SK-MEL-5 (cell line): ENCODE measurements at places on chromosomes 2 and 18.

- DNase-seq: peak; percentile 26
These were observed 125.7 kb upstream of the FZD5 start for GRCh38 chr2:207895274-207895860.

DNA sequence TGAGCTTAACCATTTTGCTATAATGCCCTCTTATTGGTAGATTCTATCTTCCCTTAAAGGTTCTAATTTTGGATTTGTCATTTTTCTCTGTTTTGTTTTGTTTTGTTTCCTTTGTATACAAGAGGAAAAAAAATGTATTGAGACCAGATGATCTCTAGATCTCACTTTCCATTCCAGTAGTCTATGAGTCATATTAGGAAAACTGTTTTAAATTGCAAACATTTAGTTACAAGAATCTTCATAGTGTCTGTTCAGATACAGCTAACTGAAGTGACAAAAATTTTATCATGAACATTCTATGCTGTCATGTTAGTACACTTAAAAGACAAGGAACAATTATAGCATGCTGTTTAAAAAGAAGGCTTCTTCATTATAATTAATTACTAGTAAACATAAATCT is 322.8 kb downstream of the LRRTM4 start:
- no peak for DNase-seq

DNA sequence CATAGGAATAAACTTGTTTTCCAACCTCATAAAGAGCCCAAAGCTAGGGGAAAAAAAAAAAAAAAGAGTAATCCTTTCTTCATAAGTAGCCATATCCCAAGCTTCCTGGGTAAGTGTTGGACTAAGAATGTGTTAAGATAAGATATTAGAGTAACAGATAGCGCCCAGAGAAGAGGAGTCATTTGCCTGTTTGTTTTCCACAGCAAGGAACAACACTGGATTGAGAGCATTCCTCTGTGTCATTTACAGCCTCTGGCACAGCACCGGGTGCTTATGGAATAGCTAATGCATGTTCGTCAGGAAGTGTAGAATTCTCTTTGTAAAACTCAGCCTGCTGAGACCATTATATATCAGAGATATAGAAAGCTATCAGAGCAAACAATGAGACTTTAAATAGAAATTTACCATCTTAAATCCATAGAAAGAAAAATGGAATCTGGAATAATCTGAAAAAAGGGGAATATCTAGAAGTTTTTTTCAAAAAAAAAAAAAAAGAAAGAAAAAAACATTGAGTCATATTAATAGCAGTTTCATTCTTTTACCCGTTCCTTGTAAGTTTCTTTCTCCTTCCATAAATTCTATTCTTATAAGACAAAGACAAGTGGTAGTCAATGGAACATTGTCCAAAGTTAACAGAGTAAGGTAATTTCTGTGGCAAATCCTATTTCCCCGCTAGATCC is 37.6 kb downstream of the LRP2 start:
- DNase-seq: peak; percentile 33

- no peak for DNase-seq
These were observed 188.9 kb upstream of the CXCR4 start for GRCh38 chr2:136306836-136307235.

GRCh38 chr2:190959911-190960788 is 53.8 kb downstream of the STAT1 start:
- no peak for DNase-seq

DNA sequence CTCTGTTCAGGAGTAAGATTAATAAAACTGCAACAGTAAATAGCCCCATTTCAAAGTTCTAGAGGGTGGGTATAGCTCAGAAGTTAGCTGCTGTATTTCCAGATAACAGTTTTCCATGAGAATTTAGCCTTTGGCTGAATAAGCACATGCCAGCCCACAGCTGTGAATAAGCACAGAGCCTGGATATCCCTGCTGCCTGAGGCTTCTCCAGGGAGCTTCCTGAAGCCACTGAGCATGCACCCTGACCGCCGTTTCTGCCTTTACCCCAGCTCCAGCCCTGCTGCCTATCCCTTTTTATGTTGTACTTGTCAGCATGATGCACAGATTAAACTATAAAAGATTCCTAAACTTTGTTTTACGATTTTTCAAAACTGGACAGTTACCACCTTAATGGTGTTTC is 85.3 kb downstream of the FEZ2 start:
- DNase-seq: peak; percentile 41

GRCh38 chr2:42196403-42197267 is 27.5 kb downstream of the EML4 start:
- peak; percentile 92 for DNase-seq

GRCh38 chr2:64274399-64275173 is 130.4 kb upstream of the PELI1 start:
- DNase-seq: no peak

GRCh38 chr2:185473838-185474237 is 264.8 kb upstream of the FSIP2 start:
- DNase-seq: no peak

DNA sequence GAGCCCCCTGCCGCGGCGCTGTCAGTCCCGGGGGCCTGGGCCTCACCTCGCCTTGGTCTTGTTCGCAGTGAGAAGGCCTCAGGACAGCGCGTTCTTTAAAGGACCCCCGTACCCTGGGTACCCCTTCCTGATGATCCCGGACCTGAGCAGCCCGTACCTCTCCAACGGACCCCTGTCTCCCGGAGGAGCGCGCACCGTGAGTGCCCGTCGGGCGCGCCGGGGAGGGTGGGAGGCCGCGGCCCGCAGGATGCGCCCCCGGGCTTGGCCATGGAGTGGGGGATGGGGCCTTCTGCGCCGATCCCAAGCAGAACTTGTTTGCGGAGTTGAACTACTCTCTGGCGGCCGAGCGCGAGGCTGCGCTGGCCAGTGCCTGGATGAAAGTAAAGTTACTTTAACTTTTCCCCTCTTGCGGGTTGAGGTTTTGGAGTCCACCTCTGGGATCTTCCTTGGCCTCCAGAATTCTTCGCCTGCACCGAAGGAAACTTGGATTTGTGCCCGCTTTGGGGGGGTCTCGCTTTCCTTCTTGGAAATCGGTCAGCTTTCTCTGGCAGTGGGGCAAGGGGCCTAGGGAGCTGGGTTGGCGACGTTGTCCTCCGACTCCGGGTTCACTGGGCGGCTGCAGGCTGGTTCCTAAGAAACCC is 1.2 kb downstream of the TCF7L1 start:
- DNase-seq: no peak

- DNase-seq: no peak
These were observed 5.8 kb downstream of the EIF2AK3 start for GRCh38 chr2:88621432-88621831.

- no peak for DNase-seq
These were observed 218.8 kb downstream of the BCL11A start for GRCh38 chr2:60334610-60335009.

DNA sequence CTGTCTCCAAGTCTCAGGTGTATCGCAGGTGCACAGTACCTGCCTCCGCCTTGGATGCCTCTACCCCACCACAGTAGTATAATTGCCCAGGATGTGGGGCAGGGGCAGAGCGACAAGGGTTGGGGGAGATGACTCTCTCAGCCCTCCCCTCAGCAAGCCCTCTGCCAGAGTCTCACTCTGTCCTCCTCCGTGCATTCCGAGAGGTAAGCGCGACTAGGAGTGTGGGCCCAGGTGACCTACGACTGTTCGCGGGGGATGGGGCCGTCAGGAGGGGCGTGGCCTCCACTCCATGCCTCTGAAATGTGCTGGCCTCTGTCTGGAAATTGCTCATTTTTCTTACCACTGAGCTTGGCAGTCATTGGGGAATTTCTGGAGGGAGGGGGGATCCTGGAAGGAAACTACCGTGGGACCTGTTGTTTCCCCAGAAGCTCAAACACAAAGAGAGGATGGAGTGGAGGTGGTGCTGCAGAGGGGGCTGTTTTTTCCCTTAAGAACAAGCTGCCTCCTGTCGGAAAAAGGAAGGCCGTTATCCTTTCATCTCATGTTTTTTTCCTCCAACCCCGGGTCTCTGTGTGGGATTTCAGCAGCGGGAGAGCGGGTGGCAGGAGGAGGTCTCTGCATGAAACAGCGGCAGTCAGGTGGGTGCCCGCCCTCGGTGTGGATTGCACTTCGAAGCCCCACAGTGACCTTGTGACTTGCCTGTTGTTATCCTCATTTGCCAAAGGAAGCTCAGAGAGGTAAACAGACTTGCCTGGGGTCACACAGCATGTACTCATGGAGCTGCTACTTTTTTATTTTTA is 13.0 kb upstream of the RALB start:
- DNase-seq: no peak

GRCh38 chr2:227163485-227163997 is 464 bp downstream of the COL4A4 start:
- DNase-seq: no peak

DNA sequence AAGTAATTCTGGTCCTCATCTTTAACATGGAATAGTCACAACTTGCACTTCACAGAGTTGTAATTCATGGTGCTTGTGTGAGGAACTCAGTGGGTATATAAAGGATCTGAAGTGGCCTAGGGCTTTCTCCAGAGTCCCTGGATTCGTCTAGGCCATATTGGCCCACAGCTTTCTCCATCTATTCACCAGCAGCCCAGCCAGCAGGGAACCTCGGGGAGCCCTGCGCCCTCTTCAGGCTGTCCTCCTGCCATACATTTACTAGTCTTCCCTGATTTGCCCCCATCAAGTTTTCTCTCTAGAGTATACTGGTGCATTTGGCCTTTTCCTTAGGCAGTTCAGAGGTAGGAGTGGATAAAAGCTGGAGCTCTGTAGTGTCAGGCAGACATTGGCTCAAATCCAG is 278.3 kb downstream of the MYCN start:
- peak; percentile 75 for DNase-seq

GRCh38 chr2:134452042-134452733 is 198.3 kb downstream of the MGAT5 start:
- no peak for DNase-seq

DNA sequence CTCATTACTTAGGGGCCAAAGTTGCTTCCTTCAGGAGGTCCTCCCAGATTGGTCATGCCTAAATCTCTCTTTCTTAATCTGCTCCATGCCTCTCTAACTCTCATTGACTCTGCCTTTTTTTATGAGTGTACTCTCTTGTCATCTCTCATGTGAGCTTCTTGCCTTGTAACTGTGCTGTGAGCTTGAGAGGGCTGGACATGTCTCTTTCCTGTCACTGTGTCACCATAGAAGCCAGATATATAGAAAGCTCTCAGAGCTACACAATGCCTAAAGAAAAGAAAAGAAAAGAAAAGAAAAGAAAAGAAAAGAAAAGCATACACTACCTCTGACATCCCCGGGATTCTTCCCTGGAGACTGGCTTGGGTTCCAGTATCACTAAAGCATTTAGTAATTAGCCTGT is 161.5 kb upstream of the SKOR2 start:
- DNase-seq: no peak

- no peak for DNase-seq
These were observed 36.1 kb upstream of the MAPRE3 start for GRCh38 chr2:26934335-26934724.

DNA sequence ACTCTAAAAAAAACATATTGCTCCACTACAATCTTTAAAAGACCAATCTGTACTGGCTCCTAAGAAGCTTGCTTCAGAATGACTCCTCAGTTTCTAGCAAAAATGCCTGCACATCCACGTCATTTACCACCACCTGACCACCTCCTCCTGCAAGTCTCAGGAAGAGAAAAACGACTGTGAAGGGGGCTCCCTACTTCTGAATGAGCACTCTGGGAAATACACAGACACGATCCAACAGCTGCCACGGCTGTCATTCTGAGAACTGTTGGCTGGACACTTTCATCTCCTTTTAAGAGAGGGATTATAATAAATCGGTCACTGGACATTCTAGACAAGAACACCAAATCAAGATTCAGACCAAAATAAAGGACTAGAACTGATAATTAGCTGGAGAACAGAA is 21.5 kb downstream of the EPG5 start:
- DNase-seq: no peak

- no peak for DNase-seq
These were observed 95.4 kb downstream of the ZBTB7C start for GRCh38 chr18:48313792-48314191.

GRCh38 chr2:105144152-105144940 is 97.2 kb upstream of the GPR45 start:
- DNase-seq: no peak

- no peak for DNase-seq
These were observed 31.8 kb upstream of the IMP4 start for GRCh38 chr2:130310881-130311280.

DNA sequence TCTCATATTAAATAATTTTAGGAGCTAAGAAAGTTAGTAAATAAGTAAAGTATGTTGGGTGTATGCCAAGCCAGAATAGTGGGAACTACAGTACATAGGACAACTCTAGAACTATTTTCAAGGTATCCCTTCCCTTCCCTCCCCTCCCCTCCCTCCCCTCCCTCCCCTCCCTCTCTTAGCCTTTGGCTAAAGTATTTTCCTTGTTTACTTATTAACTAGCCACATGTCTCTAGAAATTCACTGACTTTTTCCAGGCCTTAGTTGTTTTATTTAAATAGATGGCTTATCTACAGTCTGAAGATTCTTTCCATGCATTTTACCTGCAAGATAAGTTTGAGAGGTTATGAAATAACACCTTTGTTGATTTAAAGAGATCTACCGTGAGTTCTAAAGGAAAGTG is 402.1 kb downstream of the PARD3B start:
- no peak for DNase-seq

GRCh38 chr2:3641841-3642421 is 16.1 kb upstream of the ALLC start:
- DNase-seq: no peak

- no peak for DNase-seq
These were observed 21.4 kb upstream of the MLPH start for GRCh38 chr2:237465515-237466148.

DNA sequence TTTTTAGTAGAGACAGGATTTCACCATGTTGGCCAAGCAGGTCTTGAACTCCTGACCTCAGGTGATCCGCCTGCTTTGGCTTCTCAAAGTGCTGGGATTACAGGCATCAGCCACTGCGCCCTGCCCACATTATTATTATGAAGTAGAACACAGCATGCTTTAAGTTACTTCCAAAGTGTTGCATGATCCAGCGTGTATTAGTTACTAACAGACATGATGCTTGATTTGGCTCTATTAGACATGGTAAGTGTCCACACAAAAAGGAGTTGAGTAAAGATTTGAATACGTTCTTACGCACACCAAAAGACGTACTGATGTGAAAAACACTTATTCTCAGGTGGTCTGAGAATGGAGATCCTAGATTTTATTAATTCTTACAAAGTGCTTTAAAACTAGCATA is 50.0 kb downstream of the SLC38A11 start:
- no peak for DNase-seq

GRCh38 chr2:196244966-196245365 is 73.6 kb upstream of the STK17B start:
- DNase-seq: no peak

- no peak for DNase-seq
These were observed 65.3 kb downstream of the TNS1 start for GRCh38 chr2:217937446-217937845.

GRCh38 chr18:23735021-23735464 is 45.8 kb downstream of the LAMA3 start:
- DNase-seq: no peak
